ENCODE measurements at places on chromosomes 7 and 10.

DNA sequence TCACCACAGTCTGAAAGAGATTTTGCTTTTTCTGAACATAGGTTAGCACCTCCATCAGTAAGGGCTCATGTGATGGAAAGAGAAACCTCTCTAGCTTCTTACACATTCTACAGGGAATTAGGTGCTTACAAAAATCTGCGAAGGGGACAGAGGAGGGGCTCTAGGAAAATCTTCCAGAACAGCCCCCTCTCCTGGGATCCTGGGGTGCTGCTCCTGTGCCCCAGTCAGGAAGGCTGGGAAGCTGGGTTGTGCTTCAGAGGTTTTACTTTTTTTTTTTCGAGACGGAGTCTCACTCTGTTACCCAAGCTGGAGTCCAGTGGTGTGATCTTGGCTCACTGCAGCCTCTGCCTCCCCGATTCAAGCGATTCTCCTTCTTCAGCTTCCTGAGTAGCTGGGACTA, 7.5 kb upstream of the FAM171A1 start:
- DNase-seq, result no peak

DNA sequence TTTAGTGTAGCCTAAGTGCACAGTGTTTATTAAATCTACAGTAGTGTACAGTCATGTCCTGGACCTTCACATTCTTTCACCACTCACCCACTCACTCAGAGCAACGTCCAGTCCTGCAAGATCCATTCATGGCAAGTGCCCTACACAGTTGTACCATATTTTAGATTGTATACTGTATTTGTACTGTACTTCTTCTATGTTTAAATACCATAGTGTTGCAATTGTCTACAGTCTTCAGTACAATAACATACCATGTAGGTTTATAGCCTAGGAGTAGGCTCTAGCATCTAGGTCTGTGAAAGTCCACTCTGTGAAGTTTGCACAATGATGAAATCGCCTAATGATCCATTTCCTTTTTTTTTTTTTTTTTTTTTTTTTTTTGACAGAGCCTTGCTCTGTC, 12.0 kb downstream of the EEPD1 start:
- DNase-seq, result no peak

- no peak for DNase-seq
Measured at GRCh38 chr7:109926738-109927137, 1164.2 kb upstream of the LRRN3 start.

DNA sequence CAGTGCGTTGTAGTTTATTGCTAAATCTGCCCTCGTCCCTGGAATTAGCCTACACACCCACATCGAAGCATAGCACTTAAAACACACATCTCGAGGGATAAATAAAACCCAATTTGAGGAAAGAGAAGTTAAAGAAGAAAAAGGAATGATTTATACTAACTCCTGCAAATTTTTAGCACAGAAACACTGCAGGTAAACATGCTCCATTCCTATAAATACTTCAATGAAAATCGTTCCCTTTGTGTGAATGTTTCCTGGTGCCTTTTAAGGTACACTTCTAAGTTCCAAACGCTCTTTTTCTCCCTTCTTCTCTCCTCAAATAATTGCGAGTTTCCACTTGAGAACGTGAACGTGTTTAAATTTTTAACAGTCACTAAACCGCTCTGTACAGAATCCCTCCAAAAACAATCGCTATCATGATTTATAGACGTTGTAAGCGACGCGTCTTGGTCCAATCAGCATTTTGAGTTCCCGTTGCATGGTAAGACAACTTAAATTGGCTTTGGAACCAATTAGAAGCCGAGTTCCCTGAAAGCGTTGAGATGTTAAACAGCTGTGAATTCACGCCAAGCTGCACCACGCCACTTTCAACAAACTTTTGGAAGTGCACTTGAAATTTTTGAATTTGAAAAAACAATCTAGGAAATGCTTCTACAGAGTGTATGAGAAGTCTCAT, 12.5 kb upstream of the EBLN1 start:
- DNase-seq, result no peak

- no peak for DNase-seq
Measured at GRCh38 chr10:48464871-48465736, 139.8 kb downstream of the ARHGAP22 start.

- DNase-seq, result no peak
Measured at GRCh38 chr10:93749218-93749799, 8.4 kb upstream of the LGI1 start.

- no peak for DNase-seq
Measured at GRCh38 chr7:85237721-85238120, 50.9 kb upstream of the SEMA3D start.

GRCh38 chr7:151517601-151518104, 2.0 kb downstream of the RHEB start:
- DNase-seq, result no peak

GRCh38 chr10:114730291-114730690, 72.2 kb upstream of the ABLIM1 start:
- no peak for DNase-seq

- DNase-seq, result no peak
Measured at GRCh38 chr10:93790439-93790838, 32.7 kb downstream of the LGI1 start.

All from stimulated activated CD8-positive, alpha-beta memory T cell treated with anti-CD3 and anti-CD28 coated beads, Interleukin-7, amount 100 ng/mL, for 24 hours (primary cell).